ENCODE measurements at places on chromosomes 13 and 19. TPM values are rescaled to one million over a fixed set of nuclear protein-coding genes. Genes with fewer than 3 reads are reported as not detected.

The SIGLECL1 gene
- total RNA-seq, result not detected

The QPCTL gene
- 3.3 TPM for total RNA-seq

The GRK1 gene
- total RNA-seq, result not detected

The ZNF320 gene
- total RNA-seq, result 7.3 TPM

The C19orf85 gene
- total RNA-seq, result not detected

The IGFL3 gene
- total RNA-seq, result not detected

The LRRC63 gene
- 0.41 TPM for total RNA-seq

The CLEC4M gene
- not detected for total RNA-seq

The RASAL3 gene
- total RNA-seq, result not detected

The CEP89 gene
- total RNA-seq, result 26.3 TPM

The PIK3R2 gene
- total RNA-seq, result 36.7 TPM

The EDDM13 gene
- total RNA-seq, result not detected

The DIRAS1 gene
- total RNA-seq, result 14.9 TPM

The FAAP24 gene
- total RNA-seq, result 12.0 TPM

The GNA15 gene
- not detected for total RNA-seq

The CYP2A6 gene
- not detected for total RNA-seq

The RPS28 gene
- 151 TPM for total RNA-seq

The ZNF835 gene
- total RNA-seq, result not detected

The FFAR3 gene
- not detected for total RNA-seq

The CLEC4G gene
- not detected for total RNA-seq

The HCST gene
- 0.81 TPM for total RNA-seq

The ZNF229 gene
- total RNA-seq, result 23.4 TPM

The PRR12 gene
- 3.2 TPM for total RNA-seq

The ZNF560 gene
- 0.16 TPM for total RNA-seq

The APLP1 gene
- total RNA-seq, result 8.6 TPM

The PLK5 gene
- total RNA-seq, result not detected

The TEAD2 gene
- 19.2 TPM for total RNA-seq

The TEX29 gene
- not detected for total RNA-seq

The PNMA8A gene
- total RNA-seq, result 2.1 TPM

The ZNF253 gene
- 7.0 TPM for total RNA-seq

The CHMP2A gene
- total RNA-seq, result 109 TPM

The LILRB2 gene
- not detected for total RNA-seq

The ADAMTSL5 gene
- total RNA-seq, result 1.2 TPM

The MYO16 gene
- total RNA-seq, result 0.16 TPM

The ZSCAN1 gene
- total RNA-seq, result not detected

The ZNF541 gene
- total RNA-seq, result 0.27 TPM

The NLRP9 gene
- total RNA-seq, result not detected

The PIAS4 gene
- 23.8 TPM for total RNA-seq

The ADAMTS10 gene
- total RNA-seq, result 15.8 TPM

The GSX1 gene
- not detected for total RNA-seq

The CEACAM7 gene
- not detected for total RNA-seq
